Metanephros (tissue), 2 donors: ENCODE measurements at places on chromosomes 7 and 10. TPM values are rescaled to one million over a fixed set of nuclear protein-coding genes. Genes with fewer than 3 reads are reported as not detected.

SLC26A5 gene
- not detected for total RNA-seq

CPA2 gene
- total RNA-seq = 0.18 TPM

AMPH gene
- 14.9 TPM for total RNA-seq

RNF32 gene
- 1.1 TPM for total RNA-seq

CREB5 gene
- 22.1 TPM for total RNA-seq

CLDN4 gene
- total RNA-seq = 132 TPM

OPN4 gene
- total RNA-seq = not detected

P4HA1 gene
- 52.2 TPM for total RNA-seq

ZNF365 gene
- total RNA-seq = 0.35 TPM

STAM gene
- total RNA-seq = 30.5 TPM

GRM3 gene
- 0.18 TPM for total RNA-seq

TFR2 gene
- total RNA-seq = 5.3 TPM

CPN1 gene
- 2.2 TPM for total RNA-seq

TBC1D12 gene
- 25.8 TPM for total RNA-seq

ZNF722 gene
- total RNA-seq = not detected

ANKRD2 gene
- total RNA-seq = 1.6 TPM

RSPH10B2 gene
- total RNA-seq = 0.53 TPM

TSPAN33 gene
- 52.7 TPM for total RNA-seq

SLC26A3 gene
- not detected for total RNA-seq

DMBT1 gene
- 0.18 TPM for total RNA-seq

TEX36 gene
- total RNA-seq = not detected

PRKG1 gene
- total RNA-seq = 38.4 TPM
